ENCODE measurements at places on chromosomes 1 and 21.

DNA sequence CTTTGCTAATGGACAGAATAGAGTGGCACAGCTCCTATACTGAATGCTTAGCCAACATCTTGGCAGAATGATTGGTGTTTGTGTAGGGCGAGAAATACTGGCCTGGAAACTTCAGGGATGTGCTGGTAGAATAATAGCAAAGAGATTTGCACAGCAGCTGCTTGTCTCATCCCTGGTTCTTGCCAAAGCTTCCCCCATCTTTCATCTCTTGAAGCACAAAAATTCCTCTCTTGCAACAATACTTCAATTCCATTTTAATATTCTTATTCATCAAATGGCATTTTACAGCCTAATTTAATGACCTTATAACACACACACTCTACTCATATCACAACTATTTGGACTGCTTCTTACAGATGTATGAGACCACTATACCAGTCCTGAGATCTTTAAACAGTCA, 37.7 kb downstream of the LHX8 start:
- DNase-seq, result no peak

- DNase-seq, result no peak
These were observed 33.3 kb downstream of the SIM2 start for GRCh38 chr21:36732217-36732616.

- no peak for DNase-seq
These were observed 35.8 kb upstream of the TRIM67 start for GRCh38 chr1:231125972-231126580.

GRCh38 chr1:219541946-219542345, 71.0 kb downstream of the ZC3H11B start:
- no peak for DNase-seq
